ENCODE measurements at places on chromosomes 5 and 9. TPM values are rescaled to one million over a fixed set of nuclear protein-coding genes. Genes with fewer than 3 reads are reported as not detected.

DNA sequence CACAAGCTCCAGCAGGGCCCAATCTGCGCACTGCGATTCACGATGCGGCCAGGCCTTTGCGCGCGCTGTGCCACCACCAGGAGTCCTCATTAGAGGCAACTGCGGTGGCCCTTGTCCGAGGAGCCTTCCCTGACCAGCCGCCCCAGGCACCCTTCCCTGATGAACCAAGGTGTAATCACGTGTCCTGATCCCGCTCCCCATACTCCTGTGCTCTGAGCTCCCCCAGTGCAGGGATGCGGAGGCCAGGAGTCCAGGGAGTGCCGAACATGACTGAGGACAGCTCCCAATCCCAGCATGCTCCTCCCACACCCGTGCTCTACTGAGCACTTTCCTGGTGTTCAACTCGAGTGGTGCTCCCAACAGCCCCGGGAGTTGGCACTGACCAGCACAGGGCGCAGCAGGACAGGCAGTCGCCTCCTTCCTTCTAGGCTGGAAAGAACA is 134.8 kb downstream of the ZNF354C start:
- no peak for DNase-seq

DNA sequence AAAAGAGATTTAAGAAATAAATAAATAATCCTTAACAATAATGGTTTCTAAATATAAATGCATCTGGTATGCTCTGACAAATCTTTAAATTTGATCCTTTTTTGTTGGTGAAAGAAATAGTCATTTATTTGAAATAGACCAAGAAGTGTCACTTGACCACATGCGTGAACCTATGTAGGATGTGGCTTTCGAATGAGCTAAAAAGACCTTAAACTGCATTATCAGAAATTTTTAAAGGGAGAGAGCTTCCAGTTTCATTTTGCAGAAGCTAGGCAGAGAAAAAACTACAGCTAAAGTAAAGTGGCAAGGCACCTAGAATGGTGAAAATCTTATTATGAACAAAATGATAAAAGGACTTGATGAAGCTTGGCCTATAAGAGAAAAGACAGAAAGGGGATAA is 309.2 kb upstream of the EFNA5 start:
- DNase-seq = no peak

DNA sequence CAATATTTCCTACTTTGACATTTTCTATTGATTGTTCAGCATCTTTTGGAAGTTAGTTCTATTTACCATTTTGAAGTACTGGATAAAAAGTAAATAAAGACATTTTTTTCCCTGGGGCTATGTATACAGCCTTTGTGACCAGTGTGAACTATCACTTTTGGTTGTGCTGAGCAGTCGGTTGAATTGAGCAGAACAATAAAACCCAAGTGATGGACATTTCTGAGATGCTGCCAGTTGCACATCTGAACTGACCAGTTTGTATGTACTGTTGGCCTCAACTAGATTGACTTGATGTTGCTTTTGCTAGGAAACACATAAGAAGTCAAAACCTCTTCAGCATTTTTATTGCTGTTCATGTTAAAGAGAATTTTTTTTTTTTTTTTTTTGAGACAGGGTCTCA is 260.2 kb upstream of the EFNA5 start:
- DNase-seq = no peak

GRCh38 chr5:170632266-170632984 is 128.6 kb downstream of the KCNIP1 start:
- no peak for DNase-seq

- DNase-seq = no peak
These were observed 49.5 kb upstream of the FBXL7 start for GRCh38 chr5:15450473-15450872.

GRCh38 chr5:30113542-30113941 is 1079.9 kb upstream of the CDH6 start:
- DNase-seq = no peak

- no peak for DNase-seq
These were observed 588 bp downstream of the TRAF2 start for GRCh38 chr9:136886610-136887597.

- DNase-seq = no peak
These were observed 422.3 kb downstream of the PRR16 start for GRCh38 chr5:120886351-120886860.

GRCh38 chr5:53233645-53234405 is 124.3 kb upstream of the MOCS2 start:
- no peak for DNase-seq

DNA sequence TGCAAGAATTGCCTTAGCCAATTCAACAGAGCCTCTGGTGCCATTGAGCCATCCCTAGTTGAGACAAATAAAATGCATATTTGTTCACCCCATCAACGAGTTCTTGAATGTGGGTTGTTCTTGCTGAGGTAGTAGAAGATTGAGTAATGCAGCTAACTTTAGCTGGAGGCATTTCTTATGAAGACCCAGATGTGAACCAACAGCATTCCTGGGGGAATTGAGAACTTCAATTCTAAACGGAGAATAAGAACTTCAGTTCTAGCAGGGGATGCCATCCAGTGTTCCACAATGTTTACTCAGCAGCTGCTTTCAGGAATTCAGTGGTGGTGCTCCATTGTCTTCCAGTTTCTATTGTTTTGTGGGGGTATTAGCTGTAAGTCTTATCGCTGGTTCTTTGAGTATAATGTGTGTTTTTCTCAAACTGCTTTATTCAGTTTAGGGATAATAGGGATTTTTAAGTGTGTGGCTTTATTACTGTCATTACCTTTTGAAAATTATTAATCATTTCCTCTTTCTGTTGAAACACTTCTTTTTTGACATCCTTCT is 1968.2 kb upstream of the NUDT12 start:
- no peak for DNase-seq

DNA sequence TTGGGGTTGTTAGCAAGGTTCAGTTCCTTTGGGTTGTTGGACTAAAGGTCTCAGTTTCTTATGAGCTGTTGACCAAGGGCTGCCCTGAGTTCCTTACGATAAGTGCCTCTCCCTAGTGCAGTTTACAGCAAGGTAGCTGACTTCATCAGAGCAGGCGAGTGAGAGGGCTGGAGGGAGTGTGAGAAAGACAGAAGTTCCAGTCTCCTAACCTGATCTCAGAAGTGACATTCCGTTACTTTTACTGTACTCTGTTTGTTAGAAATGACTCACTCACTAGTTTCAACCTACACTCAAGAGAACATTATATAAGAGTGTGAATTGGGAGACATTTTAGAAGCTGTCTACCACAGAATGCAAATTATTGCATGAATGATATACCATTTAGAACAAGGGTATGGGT is 21.2 kb upstream of the IL31RA start:
- no peak for DNase-seq

DNA sequence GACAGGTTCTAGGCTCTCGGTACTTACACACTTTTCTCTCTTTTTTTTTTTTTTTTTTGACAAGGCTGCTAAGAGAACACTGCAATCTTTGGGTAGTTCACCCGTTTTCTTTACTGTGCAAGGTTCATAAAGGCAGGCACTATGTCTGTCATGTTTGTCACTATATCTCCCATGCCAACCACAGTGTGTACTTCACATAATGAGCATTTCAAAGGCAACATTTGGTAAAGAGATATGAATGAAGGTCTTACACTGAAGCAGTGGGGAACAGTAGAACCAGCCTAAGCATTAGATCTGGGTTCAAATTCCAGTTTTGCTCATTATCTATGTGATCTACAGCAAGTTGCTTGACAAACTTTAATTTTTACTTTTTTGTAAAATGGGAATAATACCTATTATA is 1.5 kb upstream of the HMGCR start:
- no peak for DNase-seq

DNA sequence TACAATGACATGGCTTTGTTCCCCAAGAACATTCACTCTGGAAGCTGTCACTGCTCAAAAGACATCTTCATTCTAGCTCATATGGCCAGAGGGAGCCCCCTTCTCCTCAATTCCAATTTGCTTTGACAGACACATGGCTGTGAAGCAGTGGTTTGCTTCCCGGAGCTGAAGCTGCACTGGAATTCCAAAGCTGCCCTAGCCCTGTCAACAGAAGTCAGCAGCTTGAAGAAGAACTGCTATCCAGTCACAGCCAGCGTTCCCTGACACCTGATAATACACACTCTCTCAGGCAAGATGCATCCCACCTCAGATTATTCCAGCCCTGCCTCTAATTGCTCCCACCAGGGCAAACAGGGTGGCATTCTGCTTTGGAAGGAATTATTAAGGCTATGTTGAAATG is 93.7 kb downstream of the SEMA5A start:
- no peak for DNase-seq

- no peak for DNase-seq
These were observed 41.2 kb downstream of the EXD3 start for GRCh38 chr9:137381501-137382443.

DNA sequence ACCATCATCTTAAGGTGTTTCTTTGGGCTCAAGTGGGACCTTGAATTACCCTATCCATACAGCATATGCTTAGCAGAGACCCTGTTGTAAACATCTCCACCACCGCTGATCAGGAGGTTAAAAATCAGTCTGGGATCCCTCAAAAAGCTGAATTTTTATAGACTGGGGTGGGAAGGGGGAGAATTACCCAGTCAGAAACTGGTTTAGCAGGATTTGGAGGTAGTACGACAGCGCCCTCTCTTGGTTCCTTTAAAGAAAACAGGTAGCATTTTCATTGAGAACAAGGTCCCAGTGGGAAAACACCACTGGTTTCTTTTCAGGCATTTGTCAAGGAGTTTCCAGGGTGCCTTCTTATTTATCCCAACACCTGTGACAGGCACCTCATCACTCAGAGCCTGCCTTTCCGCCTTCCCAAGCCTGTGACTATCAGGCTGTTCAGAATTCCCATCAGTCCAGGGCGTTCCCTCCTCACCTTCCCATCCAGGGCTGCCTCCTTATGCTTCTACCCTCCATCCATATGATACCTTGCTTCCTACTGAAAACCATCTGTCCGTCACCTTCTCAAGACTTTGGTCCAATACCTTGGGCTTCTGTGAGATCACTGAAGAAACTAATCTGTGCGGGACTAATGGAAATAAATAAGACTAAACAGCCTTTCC is 203.8 kb upstream of the RAI14 start:
- DNase-seq = no peak

- DNase-seq = no peak
These were observed 1.7 kb downstream of the SLIT3 start for GRCh38 chr5:169299191-169299662.

- DNase-seq = peak; percentile 21
These were observed 121.2 kb downstream of the CEMIP2 start for GRCh38 chr9:71647094-71647591.

DNA sequence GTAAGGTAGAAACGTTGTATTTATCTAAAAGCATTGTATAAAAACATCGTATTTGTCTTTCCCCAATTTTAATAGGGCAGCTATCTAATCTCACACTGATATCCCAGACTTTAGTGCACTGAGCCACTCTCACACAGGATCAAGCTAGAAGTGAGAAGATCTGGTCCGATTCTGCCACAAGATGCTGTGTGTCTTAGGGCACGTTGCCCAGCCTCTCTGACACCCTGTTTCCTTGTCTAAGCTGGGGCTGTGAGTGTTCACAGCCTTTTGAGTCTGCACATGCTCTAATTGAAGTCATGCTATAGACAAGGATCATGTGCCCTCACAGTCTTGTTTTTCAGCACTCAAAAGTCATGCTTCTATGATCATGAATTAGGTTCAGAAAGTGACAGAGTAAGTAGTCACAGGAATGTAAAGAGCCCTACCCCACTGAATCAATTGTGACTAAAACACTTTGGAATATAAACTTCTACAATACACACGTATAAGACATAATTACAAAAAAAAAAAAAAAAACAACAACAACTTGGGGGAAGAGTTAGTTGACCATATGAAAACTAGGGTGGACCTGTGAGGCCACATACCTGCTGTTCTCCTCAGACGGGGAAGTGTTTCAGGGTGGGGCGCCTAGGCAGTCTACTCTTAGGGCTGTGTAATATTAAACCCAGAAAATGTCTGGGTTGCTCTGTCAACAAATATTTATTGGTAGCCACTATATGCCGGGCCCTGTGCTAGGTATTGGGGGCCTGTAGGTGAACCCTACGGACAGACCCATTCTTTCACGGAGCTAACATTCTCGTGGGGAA is 893 bp upstream of the ABLIM3 start:
- no peak for DNase-seq

DNA sequence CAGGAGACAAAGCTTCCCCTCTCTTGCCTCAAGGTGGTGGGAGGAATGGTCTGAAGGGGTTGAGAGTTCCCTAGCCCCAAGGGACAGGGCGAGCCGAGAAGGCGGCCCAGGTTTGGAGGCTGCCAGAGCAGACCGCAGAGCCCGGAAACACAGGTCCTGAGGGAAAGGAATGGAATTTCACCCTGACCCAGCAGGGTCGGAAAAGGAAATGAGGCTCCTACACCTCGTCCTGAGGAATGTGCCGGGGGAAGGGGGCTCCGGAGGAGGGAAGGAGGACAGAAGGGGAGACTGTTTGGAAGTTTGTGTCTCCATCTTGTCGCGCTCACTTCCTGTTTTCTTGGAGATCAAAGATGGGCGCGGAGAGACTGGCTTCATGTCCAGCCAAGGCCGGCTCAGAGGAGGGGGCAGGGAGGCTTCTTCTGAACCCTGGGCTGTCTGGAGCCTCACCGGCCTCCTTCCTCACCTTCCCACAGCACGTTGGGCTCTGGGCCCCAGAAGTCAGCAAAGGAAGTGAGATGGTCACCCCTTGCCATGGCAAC is 9.6 kb downstream of the ENG start:
- no peak for DNase-seq

GRCh38 chr9:13424204-13424603 is 144.7 kb upstream of the MPDZ start:
- no peak for DNase-seq

- DNase-seq = no peak
These were observed 204.5 kb downstream of the SNX18 start for GRCh38 chr5:54721951-54722654.

- no peak for DNase-seq
These were observed 45.1 kb downstream of the TGFBI start for GRCh38 chr5:136073714-136074529.

DNA sequence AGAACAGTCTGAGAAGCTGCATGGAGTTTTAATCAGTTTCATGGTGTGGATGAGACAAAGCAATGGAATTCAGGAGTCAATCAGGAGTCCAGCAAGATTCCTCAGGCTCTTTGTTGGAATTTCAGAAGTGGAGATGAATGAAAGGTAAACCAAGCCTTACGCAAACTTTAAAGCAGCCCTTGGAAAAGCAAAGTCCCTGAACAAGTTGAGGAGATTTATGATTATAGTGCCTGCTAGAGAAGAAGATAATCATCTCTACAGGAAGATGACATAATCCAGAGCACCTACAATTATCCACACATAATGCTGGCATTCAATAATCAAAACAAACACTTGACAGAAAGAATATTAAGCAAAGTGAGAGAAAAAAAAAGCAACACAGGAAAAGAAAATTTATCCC is 1380.1 kb upstream of the NUDT12 start:
- DNase-seq = no peak

Gene TRIM36
- total RNA-seq = 0.39 TPM

Gene GAS1
- total RNA-seq = 0.39 TPM

Gene BTNL3
- total RNA-seq = not detected

Gene GPR150
- 0.27 TPM for total RNA-seq

Gene SLC31A2
- 2.3 TPM for total RNA-seq

Gene LCN9
- not detected for total RNA-seq

Gene OSMR
- not detected for total RNA-seq

Gene CCL27
- not detected for total RNA-seq

Gene IL5
- total RNA-seq = not detected
